M059J (cell line): ENCODE measurements at places on chromosomes 12 and 14. TPM values are rescaled to one million over a fixed set of nuclear protein-coding genes. Genes with fewer than 3 reads are reported as not detected.
A peak's percentile ranks its signal among the peaks of the same experiment; 100 is the strongest.

DNA sequence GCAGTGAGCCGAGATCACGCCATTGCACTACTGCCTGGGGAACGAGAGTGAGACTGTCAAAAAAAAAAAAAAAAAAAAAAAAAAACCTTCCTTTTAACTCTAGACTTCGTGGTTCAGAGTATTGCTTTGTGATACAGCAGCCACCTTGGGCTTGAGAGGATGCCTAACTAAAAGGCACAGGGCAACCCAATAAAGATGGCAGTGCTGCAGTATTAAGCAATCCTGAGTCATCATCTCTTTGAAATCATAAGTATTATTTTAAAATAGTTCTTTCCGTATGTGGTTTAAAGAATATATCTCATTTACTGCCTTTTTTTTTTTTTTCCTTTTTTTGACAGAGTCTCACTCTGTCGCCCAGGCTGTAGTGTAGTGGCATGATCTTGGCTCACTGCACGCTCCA lies 116.1 kb downstream of the PLEKHA5 start:
- DNase-seq = no peak

DNA sequence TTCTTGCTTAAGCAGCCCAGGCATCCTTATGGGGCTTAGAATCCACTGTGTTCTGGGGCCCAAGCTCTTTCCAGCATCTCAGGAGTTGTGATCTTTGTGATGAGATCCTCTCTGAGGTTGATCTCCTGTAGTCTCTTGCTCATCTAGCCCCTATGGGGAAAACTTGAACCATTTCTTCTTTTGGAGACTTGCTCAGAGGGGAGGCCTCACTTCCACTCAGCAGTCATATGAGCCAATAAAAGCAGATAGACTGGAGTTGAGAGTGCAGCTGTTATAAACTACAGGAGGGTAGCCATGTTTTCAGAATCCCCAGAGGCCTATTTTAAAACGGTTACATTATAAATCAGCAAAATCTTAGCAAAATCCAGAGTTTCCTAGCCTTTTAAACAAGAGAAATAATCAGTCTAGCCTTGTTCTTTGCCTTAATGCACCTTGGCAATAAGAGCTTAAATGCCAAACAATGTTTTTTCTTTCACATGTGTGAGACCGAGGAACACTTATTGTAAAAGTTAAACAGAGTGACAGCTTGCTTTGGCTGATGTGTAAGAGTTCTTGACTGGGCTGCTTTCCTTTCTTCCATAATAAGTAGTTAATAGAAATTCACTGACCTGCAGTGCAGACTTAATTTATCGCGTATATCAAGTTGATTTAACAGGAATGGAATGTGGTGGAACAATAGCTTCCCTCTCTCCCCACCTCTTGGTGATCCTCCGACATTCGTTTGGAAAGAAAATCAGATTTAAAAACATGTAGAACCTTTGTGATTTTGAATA lies 168.3 kb downstream of the NEDD1 start:
- DNase-seq = peak; percentile 16

- DNase-seq = no peak
These were observed 44.6 kb downstream of the ERO1A start for GRCh38 chr14:52650774-52651173.

GRCh38 chr12:54082397-54082892 lies 28.8 kb downstream of the HOXC4 start:
- peak; percentile 16 for DNase-seq

GRCh38 chr12:5548152-5548943 lies 116.4 kb downstream of the NTF3 start:
- DNase-seq = no peak

DNA sequence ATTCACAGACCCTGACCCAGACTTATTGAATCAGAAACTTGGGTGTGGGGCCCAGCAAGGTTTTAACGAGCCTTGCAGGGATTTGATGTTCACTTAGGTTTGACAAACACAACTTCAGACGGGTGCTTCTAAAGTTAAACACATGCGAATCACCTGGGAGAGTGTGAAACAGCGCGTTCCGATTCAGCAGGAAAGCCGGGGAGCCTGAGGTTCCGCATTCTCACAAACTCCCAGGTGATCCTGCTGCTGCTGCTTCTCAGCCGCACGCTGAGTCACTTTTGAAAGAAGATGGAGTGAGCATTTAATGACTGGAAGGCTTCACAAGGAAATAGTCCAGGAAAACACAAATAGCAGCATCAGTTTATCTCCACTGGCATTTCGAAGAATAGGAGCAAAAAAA lies 44.2 kb upstream of the DDX11 start:
- no peak for DNase-seq

Gene MON2
- 15.5 and 18.8 TPM in 2 replicates for total RNA-seq

GRCh38 chr14:61345151-61345482 lies 23.7 kb downstream of the PRKCH start:
- DNase-seq = no peak

- DNase-seq = no peak
These were observed 31.2 kb downstream of the TMEM132C start for GRCh38 chr12:128298091-128298748.

Gene BCL7A
- 3.9 and 4.0 TPM in 2 replicates for total RNA-seq

DNA sequence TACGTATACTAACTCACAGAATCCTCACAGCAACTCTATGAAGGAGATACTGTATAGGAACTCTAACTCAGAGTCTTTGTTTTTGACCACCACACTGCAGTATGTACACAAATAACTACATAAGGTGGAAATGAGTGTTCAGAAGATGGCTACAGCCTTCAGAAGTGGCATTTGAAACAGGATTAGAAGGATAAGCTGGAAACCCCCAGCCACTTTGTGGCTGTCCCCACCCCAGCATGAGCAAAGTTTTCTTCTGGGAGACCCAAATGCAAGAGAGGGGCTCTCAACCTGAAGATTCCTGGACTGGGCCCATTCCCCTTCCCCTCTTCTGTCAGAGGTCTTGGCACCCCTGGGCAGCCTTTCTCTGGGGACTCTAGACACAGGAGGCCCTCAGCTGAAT lies 43.2 kb upstream of the PNMA1 start:
- no peak for DNase-seq

DNA sequence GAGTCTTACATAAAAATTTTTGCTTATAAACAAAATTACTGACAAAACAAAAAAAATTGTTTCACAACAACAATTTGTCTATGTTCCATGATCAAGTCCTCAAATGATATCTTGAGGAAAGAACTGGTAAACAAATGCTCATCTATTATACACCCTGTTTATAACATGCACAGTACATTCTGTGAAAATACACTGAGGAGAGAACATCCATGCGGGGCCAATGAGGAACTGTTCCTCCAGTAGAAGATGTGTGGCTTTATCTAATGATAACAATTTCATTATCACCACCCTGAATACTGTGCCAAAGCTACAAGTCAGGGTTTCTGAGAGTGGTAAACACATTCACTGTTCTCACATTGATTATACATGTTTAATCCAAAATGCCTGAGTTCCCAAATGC lies 10.8 kb downstream of the MLH3 start:
- DNase-seq = no peak

DNA sequence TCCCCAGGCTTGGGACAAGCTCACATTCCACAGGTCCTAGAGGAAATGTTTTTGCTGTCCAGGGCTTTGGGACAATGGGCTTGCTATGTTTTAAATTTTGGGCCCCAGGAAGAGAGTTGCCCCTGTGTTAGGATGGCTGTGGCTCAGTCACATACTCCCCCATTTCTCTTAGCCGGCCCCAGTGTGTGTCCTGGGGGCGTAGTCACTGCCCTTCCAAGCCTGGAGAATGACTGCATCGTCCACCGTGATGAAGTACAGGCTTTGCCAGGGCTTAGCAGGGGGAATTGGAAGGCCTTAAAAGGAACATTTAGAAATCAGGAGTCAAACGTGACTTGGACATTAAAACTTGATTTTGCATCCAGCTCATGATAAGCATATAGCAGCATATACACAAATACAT lies 293.6 kb downstream of the CACNA1C start:
- no peak for DNase-seq

- peak; percentile 47 for DNase-seq
These were observed 6.7 kb downstream of the CDKN1B start for GRCh38 chr12:12723681-12724420.

- DNase-seq = no peak
These were observed 100.6 kb upstream of the TBX3 start for GRCh38 chr12:114784526-114784925.

- DNase-seq = peak; percentile 48
These were observed 139.1 kb downstream of the ERC1 start for GRCh38 chr12:1130164-1130563.

Gene ZC3H10
- total RNA-seq = 1.4 and 2.1 TPM in 2 replicates

DNA sequence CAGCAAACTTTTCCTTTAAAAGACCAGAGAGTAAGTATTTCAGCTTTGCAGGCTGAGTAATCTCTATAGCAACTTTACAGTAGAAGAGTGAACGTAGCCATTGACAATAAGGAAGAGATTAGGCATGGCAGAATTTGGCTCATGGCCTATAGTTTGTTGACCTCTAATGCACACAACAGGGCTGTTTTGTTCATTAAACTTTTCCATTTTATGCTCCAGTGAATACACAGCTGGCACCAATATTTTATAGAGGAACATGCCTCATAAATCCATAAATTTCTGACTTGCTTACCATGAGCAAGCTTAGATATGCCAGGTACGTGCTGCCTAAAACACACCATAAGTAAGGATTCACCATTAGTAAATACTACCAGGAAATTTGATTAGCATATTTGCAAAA lies 609.0 kb upstream of the STXBP6 start:
- no peak for DNase-seq

GRCh38 chr12:62900686-62901272 lies 34.2 kb downstream of the PPM1H start:
- DNase-seq = no peak

- DNase-seq = peak; percentile 79
These were observed 12.7 kb downstream of the CPSF6 start for GRCh38 chr12:69252033-69252432.
